ENCODE measurements at places on chromosomes 7 and 10. TPM values are rescaled to one million over a fixed set of nuclear protein-coding genes. Genes with fewer than 3 reads are reported as not detected.

NYAP1 gene
- total RNA-seq = 0.29 TPM

DNA sequence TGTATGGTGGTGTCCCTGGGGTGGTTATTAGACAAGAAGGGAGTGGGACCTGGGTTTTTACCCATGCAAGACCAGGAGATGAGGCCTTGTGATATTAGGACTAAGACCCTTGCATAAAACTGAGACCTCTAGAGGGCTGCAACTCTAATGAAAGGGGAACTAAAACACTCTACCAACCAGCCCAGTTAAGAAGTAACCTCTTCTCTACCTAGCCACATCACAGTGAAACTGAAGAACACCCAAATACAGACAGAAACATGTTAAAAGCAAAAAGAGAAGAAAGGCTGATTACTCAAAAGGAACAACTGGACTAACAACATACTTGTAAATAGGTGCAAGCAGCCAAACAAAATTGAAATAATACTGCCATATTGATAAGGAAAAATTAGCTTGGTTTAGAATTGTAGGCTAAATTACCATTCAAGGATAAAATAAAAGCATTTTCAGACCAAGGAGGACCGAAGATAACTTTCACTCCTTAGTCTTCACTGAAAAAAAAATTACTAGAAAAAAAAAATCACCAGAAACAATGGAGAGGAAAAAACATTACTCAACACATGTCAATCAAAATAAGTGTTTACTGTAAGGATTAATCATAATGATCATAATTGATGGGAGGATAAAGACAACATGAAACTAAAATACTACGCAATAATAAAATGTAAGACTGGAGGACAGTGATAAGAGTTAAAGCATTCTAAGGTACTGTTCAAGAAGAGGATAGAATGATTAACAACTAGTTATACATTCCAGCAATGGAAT lies 27.6 kb downstream of the ERLIN1 start:
- no peaks in the 10 kb centered on the region for H3K27me3 ChIP-seq
- no peaks in the 10 kb centered on the region for H3K36me3 ChIP-seq
- no peaks in the 10 kb centered on the region for H3K4me1 ChIP-seq

- H3K27ac ChIP-seq = peak overlapping the region; percentile 8
- H3K4me1 ChIP-seq = peaks cover 5% of the 10 kb centered on the region
- H3K27me3 ChIP-seq = no peaks in the 10 kb centered on the region
These were observed 141.5 kb upstream of the NPVF start for GRCh38 chr7:25369786-25370185.

GRCh38 chr10:122261584-122261983 lies 9.5 kb upstream of the BTBD16 start:
- no peaks in the 10 kb centered on the region for H3K36me3 ChIP-seq
- no peaks in the 10 kb centered on the region for H3K4me1 ChIP-seq
- no peak overlapping the region for H3K4me3 ChIP-seq
- H3K27ac ChIP-seq = no peak overlapping the region
- no peaks in the 10 kb centered on the region for H3K27me3 ChIP-seq

KCNH2 gene
- 12.9 TPM for total RNA-seq

DNA sequence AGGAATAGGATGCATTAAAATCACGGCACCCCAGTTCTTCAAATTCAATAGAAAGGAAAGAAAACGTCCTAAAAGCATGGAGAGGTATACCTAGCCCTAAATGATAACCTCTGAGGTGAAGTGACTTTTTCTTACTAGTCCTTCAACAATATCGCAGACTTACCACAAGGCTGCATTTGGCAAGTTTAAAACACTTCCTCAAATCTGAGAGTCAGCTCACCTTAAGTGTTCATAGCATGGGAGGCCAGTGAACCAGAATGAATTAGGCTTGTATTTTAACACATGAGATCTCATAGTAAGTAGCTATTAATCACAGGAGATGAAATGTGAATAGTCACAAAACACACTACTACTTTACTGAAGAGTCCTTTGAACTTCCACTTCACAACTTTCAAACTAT lies 124.2 kb downstream of the RNF32 start:
- DNase-seq = no peak
- H3K36me3 ChIP-seq = no peaks in the 10 kb centered on the region
- H3K4me3 ChIP-seq = no peak overlapping the region
- H3K27me3 ChIP-seq = no peaks in the 10 kb centered on the region

GRCh38 chr10:96205580-96205979 lies 65.8 kb downstream of the BLNK start:
- no peaks in the 10 kb centered on the region for H3K4me1 ChIP-seq
- H3K27me3 ChIP-seq = no peaks in the 10 kb centered on the region
- H3K4me3 ChIP-seq = no peak overlapping the region

DNA sequence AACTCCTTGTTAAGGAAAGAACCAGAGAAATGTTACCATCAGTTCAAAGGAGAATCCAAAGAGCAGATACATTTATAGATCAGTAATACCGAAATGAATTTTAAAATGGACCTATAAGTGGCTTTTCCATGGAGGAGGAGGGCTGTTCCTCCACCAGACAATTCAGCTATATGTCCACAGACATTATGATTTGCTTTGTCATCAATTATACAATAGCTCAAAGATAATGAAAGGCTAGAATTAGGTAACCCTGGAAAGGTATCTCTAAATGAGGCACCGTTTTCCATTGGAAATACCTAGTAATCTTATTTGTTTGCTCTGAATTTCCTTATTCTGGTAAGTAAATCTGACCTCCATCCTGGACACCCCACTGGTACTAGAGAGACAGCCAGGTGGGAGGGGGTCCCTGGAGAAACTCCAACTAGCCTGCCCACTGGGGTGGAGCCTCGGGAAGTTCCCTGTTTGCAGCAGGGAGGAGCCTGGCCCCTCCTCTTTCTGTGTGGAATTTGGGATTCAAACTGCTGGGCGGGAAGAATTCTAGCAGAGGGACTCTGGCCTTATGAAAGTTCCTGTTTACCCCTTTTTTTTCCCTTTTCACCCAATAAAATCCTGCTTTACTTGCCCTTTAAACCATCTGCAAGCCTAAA lies 218.0 kb downstream of the PHF14 start:
- DNase-seq = no peak
- H3K27ac ChIP-seq = no peak overlapping the region
- H3K4me1 ChIP-seq = no peaks in the 10 kb centered on the region
- H3K4me3 ChIP-seq = no peak overlapping the region

GRCh38 chr10:91838199-91838598 lies 40.0 kb downstream of the TNKS2 start:
- no peaks in the 10 kb centered on the region for H3K4me1 ChIP-seq
- no peaks in the 10 kb centered on the region for H3K36me3 ChIP-seq
- H3K27me3 ChIP-seq = no peaks in the 10 kb centered on the region
- no peak overlapping the region for H3K4me3 ChIP-seq
- no peak for DNase-seq

DNA sequence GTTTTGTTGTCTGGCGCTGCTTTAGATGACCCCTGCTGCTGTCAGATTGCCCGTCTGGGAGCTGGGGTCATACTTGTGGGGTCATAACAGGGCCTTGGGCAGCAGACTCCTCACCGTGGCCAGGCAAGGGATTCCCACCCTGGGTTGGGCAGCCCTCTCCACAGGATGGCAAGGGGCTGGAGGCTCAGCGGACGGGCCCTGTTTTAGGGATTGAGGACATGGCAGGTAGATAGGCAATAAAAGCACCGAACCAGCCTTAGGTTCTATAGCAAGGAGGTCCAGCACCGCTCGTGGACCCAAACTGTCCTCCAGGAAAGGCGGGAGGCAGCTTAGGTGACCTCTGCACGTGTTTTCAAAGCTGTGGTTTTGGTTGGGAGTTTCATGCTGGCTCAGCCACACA lies 60.0 kb downstream of the GRK5 start:
- no peaks in the 10 kb centered on the region for H3K36me3 ChIP-seq
- no peaks in the 10 kb centered on the region for H3K4me1 ChIP-seq
- no peak for DNase-seq
- no peak overlapping the region for H3K4me3 ChIP-seq

ARMC3 gene
- total RNA-seq = 16.3 TPM

DNA sequence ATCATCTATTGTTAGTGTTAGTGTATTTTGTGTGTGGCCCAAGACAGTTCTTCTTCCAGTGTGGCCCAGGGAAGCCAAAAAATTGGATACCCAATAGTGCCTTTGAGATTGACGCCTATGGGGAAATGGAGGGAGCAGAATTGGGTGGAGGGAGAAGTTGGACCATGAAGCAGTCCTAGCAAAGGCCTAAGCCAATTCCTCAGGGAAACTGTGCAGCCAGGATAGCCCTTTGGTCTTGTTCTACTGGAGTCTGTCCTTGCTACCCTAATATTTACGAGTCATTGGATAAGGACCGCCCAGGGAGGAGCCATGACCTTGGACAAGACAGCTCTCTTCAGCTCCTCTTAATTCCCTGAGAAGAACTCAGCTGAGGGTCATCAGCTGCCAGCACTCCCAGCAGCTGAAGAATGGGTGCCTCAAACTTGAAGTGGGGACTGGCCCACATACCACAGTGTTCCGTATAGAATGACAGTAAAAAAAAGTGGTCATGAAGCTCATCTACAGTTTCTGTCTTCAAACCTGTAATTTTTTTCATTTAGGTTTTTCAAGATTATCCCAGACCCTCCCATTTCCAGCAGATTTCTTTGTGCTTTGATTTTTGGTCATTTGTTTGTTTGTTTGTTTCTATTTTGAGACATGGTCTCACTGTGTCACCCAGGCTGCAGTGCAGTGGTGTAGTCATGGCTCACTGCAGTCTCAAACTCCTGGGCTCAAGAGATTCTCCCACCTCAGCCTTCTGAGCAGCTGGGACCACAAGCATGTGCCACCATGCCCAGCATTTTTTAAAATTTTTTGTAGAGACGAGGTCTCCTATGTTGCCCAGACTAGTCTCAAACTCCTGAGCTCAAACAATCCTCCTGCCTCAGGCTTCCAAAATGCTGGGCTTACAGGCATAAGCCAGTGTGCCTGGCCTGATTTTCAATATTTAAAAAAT lies 81.2 kb downstream of the C1GALT1 start:
- no peak overlapping the region for H3K27ac ChIP-seq
- no peaks in the 10 kb centered on the region for H3K36me3 ChIP-seq
- no peaks in the 10 kb centered on the region for H3K27me3 ChIP-seq
- no peak for DNase-seq
- H3K4me3 ChIP-seq = no peak overlapping the region
- no peaks in the 10 kb centered on the region for H3K4me1 ChIP-seq

GRCh38 chr7:38107486-38107893 lies 70.6 kb upstream of the STARD3NL start:
- DNase-seq = peak; percentile 67
- no peaks in the 10 kb centered on the region for H3K36me3 ChIP-seq
- H3K27ac ChIP-seq = no peak overlapping the region
- H3K4me3 ChIP-seq = no peak overlapping the region
- no peaks in the 10 kb centered on the region for H3K4me1 ChIP-seq
- H3K27me3 ChIP-seq = no peaks in the 10 kb centered on the region

POLD2 gene
- 53.4 TPM for total RNA-seq

DNA sequence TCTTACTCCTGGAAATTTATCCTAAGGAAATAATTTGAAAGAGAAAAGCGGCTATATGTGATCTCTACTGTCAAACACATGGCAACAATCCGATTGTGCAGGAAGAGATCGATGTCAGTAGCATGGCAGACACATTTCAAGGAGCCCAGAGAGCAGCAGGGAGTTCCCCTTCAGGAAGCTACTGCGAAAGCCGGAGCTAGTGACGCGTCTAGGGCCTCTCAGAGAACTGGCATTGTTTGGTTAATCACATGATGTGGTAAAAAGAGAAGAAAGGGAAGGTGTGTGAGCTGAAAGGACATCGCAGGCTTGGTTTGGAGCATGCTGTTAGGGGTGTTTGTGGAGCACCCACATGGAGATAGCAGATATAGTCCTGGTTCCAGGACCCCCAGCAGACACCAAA lies 74.9 kb downstream of the BEND7 start:
- H3K27ac ChIP-seq = no peak overlapping the region
- DNase-seq = no peak
- H3K27me3 ChIP-seq = no peaks in the 10 kb centered on the region
- H3K4me1 ChIP-seq = no peaks in the 10 kb centered on the region

DNA sequence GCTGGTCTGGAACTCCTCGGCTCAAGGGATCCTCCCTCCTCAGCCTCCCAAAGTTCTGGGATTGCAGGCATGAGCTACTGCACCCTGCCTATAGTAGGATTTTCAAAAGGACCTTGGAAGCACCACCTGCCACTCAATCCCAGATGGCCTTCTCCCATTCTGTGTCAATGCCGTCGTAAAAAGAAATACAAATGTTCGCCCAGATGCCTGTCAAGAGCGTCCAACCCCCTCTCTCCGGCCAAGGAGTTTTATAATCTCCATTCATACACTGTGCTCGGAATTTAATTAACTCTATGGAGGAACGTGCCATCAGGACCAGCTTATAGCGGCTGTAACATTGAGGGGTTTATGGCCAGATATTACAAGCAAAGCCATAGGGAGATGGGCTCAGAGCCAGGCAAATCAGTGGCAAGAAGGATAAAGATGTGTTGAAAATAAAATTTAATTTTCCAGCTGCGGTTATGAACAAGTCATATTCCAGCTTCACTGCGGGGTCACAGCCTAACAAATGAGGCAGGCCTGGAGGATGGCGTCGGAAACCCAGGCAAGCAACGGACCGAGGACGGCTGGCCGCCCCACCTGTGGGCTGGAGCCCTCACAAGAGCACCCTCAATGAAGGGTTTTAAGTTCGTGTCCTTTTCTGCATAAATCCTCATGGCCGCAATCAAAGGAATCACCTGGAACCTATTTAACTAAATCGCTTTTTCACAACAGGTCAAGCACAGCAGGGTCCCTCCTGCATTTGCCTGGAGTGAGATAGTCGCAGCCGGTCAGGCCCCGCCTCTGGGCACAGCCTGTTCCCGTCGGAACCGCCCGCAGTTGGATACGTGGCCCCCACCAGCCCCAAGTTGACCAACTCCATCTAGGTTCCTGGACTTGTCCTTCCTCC lies 374.5 kb upstream of the FOXK1 start:
- no peaks in the 10 kb centered on the region for H3K4me1 ChIP-seq
- H3K27me3 ChIP-seq = no peaks in the 10 kb centered on the region
- H3K4me3 ChIP-seq = no peak overlapping the region
- no peaks in the 10 kb centered on the region for H3K36me3 ChIP-seq
- H3K27ac ChIP-seq = no peak overlapping the region

STOX1 gene
- total RNA-seq = 4.2 TPM

DNA sequence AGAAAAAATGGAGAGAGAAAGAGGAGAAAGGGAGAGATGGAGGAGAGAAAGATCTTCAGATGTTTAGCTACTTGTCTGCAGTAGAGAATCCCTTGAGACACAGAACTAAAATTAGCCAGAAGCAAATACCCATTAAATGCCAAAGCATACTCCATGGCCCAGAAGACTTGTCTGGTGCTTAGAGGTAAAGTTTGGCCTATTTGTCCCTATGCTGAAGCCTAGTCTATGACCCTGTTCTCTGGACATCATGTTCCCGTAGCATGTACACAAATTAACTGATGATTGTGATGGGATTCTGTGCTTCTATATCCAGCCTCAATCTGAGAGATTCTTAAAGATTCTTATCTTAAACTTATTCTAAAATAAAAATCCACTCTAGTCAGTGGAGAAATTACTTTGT lies 85.8 kb downstream of the NAMPT start:
- H3K4me1 ChIP-seq = no peaks in the 10 kb centered on the region
- no peaks in the 10 kb centered on the region for H3K36me3 ChIP-seq
- H3K4me3 ChIP-seq = no peak overlapping the region
- no peak overlapping the region for H3K27ac ChIP-seq
